Heart right ventricle (tissue), 16 donors: ENCODE measurements at places on chromosomes 4 and X. TPM values are rescaled to one million over a fixed set of nuclear protein-coding genes. Genes with fewer than 3 reads are reported as not detected.

PCYT1B gene
- 0.07 TPM for polyA plus RNA-seq

GRCh38 chr4:154982187-154983047, 201.3 kb downstream of the RBM46 start:
- peak; percentile 22 for DNase-seq

- no peak for DNase-seq
These were observed 59.3 kb downstream of the DDIT4L start for GRCh38 chr4:100130964-100131363.

DNA sequence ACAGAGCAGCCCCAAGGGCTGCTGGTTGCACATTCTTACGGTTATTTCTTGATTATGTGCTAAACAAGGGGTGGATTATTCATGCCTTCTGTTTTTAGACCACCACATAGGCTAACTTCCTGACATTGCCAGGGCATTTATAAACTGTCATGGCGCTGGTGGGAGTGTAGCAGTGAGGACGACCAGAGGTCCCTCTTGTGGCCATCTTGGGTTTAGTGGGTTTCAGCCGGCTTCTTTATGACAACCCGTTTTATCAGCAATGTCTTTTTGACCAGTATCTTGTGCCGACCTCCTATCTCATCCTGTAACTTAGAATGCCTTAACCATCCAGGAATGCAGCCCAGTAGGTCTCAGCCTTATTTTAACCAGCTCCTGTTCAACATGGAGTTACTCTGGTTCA, 212.4 kb upstream of the GRID2 start:
- no peak for DNase-seq

GRCh38 chr4:56240554-56241174, 146.6 kb downstream of the AASDH start:
- no peak for DNase-seq

GJB1 gene
- polyA plus RNA-seq, result not detected

- peak; percentile 45 for DNase-seq
These were observed 33.8 kb downstream of the UCHL1 start for GRCh38 chr4:41290479-41290878.

STPG2 gene
- polyA plus RNA-seq, result 0.15 TPM

DNA sequence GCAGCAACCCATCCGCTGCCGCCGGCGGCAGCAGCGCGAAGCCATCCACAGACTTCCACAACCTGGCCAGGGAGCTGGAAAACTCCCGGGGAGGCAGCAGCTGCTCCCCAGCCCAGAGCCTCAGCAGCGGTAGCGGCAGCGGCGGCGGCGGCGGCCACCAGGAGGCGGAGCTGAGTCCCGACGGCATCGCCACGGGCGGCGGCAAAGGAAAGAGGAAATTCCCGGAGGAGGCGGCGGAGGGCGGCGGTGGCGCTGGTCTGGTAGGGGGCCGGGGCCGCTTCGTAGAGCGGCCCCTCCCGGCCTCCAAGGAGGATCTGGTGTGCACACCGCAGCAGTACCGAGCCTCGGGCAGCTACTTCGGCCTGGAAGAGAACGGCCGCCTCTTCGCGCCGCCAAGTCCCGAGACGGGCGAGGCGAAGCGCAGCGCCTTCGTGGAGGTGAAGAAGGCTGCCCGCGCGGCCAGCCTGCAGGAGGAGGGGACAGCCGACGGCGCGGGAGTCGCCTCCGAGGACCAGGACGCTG, 4.9 kb downstream of the PRDM8 start:
- peak; percentile 81 for DNase-seq

GRCh38 chr4:19298998-19299397, 952.7 kb upstream of the SLIT2 start:
- DNase-seq, result no peak

- DNase-seq, result peak; percentile 51
These were observed 232.3 kb downstream of the PABPC4L start for GRCh38 chr4:133969202-133969848.

DNA sequence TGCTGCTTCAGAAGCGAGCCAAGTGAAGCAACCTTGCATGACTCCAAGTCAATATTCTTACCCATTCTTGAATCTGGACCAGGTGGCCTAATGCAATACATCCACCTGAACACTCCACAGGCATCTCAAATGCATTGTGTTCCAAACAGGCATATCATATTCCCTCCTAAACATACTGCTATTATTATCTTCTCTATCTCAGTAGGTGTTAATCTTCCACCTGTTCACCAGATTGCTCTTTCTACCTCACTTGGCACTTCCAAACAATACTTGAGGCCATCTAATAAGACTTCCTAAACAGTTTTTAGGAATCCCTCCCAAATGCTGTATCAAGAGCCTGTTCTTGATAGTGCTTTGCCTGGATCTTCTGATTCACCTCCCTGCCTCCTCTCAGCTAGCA, 90.7 kb downstream of the GPRIN3 start:
- DNase-seq, result no peak

GRCh38 chr4:54050214-54050904, 14.0 kb downstream of the CHIC2 start:
- DNase-seq, result no peak

FGF5 gene
- polyA plus RNA-seq, result 0.51 TPM

BRS3 gene
- polyA plus RNA-seq, result not detected

UBE2D3 gene
- 99.3 TPM for polyA plus RNA-seq

- no peak for DNase-seq
These were observed 27.8 kb downstream of the DIPK2B start for GRCh38 chrX:45172890-45173289.

DNA sequence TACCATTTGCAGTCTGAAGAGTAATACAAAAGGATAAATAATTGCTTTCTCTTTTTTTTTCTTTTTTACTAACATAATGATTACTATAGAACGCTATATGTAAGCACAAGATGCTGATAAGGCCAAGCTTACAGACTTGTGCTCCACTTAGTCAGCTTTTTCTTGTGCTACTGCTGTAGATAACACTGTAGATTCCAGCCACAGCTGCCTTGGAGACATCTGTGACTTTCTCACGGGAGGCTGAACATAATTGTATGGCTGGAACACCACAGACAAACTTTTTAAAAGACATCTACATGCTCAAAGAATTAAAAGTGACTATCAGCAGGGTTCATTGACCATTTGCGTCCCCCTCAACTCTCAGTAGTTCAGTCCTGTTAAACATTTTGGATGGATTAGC, 381.7 kb upstream of the AMOT start:
- DNase-seq, result no peak

DNA sequence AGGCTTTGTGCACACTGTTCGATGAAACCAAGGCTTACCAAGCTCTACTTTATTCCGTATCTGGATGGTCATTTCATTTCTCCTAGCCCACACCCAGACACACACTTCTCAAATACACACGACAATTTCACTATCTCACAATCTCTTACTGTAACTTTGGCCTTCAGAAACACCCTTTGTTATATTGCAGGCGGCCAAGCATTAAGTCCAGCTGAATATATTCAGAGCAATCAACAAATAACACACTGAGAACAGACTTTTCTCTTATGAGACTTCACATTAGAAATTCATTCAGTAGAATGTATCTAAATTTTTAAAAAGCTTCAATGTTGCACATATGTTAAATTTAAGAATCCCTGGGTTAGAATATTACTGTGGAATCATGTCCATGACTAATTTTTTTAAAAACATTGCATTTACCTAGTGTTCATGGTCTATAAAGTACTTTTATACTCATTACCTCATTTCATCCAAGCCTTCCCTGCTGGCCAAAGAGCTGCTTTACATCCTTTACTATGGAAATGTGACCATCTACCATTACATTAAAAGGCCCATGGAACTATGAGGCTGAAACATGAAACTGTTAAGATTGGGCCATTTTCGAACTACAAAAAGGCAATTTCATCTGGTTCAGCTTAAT, 10.5 kb upstream of the MAGEB17 start:
- DNase-seq, result no peak

- DNase-seq, result no peak
These were observed 157.3 kb upstream of the RAPGEF2 start for GRCh38 chr4:158945529-158946108.
